ENCODE measurements at places on chromosomes 2 and 18.

- no peak for DNase-seq
These were observed 10.6 kb downstream of the TLK1 start for GRCh38 chr2:171149986-171150693.

DNA sequence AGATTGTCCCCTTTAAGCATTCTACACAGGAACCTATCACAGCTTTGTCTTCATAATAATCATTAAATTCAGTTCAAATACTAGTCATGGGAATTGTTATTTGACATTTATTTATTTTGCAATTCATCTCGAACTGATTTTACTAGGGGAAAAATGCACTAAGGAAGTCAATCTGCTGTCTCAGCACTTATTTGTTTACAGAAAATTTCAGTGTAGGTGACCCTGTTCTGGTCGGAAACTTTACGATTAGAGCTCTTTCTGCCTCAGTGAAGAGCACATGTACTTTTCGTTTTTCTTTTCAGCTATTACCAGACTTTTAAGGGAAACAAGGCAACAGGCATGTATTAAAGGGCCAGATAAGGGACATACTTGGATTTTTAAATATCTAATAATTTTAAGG is 1405.7 kb upstream of the ZEB2 start:
- DNase-seq = no peak

DNA sequence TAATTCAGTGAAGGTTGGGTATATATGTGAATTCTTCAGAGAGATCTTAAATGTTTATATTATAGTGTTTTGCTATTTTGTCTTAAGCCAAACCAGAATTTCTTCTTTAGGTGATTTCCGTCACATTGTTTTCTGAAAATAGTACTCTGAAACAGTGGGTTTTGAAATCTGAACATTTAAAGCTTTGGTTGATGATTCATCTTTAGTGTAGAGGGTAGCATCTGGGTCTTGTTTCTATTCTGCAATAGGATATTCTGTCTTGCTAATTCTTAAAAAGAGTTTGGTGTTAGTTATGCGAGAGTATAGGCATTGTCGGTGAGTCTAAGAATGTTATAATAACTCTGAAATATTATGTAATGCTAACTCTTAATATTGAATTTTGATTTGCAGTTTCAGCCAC is 69.6 kb upstream of the FAM237A start:
- no peak for DNase-seq

DNA sequence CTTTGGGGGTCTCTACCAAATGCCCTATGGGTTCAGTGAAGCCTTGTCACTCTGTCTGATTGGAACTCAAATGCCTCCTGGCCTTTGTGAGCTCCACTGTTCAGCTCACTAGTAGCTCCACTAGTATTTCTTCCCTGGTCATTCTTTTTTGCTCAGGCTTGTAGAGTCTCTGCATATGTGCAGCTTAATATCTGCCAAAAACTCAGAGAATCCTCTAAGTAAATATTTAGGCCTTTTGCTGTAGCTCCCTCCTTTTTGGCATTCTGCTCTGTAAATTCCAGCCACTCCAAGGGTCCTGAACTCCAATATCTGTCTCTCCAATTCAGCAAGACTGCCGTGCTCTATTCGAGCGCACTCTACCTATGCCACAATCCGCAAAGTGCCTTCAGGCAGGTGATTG is 146.5 kb downstream of the MAIP1 start:
- DNase-seq = no peak

DNA sequence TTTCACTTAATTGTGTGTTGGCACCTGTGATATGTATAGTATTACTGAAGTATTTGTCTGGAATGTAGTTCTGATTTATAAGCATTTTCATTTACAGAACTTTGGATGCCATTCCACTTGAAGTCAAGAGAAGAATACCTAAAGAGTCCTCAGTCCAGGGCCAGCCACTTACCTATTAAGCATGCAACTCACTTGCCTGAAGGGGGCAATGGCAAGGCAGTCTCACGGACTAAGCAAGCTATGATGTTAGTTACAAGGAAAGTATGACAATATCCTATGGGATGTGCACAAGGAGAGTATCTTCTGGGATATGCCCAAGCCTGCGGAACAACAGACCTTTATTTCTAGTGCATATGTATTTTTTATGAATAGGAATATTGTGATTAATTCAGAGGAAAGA is 369.4 kb upstream of the GCFC2 start:
- no peak for DNase-seq

- no peak for DNase-seq
These were observed 118.5 kb upstream of the ZFP36L2 start for GRCh38 chr2:43344868-43345373.

- DNase-seq = no peak
These were observed 120.9 kb upstream of the SPATS2L start for GRCh38 chr2:200185628-200186000.

- DNase-seq = no peak
These were observed 97.5 kb downstream of the MAP4K4 start for GRCh38 chr2:101795033-101795432.

- DNase-seq = no peak
These were observed 357.7 kb upstream of the HNRNPA3 start for GRCh38 chr2:176854878-176855277.

DNA sequence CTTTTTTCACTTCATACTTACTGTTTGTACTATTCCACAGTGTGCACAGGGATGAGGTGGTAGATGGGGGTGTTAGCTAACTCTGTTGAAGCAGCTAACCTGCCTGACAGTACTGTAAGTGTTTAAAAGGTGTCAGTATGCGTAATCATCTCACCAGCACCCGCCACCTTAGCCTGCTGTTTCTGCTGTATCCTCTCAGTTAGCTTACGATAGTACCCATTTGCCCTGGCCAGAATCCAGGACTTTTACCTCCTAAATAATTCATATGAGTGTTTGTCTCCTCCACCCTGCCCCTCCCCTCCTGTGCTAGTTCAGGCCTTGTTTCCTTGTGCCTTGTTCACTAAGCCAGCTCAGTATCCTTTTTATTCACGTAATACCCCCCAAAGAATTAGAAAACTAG is 34.2 kb downstream of the TRAPPC12 start:
- no peak for DNase-seq

DNA sequence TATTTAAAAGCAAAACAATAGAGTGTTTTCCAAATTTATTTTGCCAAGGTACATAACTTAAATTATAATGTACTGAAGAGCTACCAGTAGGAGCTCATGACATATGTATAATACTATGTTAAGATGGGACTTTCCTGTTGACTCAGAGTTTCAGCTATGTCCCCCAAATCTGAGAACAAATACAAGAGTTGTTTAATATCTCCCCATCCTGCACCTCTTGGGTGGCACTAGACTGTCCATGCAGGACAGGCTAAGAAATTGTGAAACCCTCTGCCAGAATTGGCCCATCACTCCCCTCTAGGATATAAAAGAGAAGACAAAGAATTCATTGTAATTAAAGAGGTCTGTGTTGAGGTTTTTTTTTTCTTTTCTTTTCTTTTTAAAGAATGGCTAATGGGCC is 21.7 kb upstream of the CTAGE1 start:
- no peak for DNase-seq

GRCh38 chr2:54470266-54470938 is 14.3 kb downstream of the SPTBN1 start:
- no peak for DNase-seq

Data from AG09309 (cell line).